ENCODE measurements at places on chromosomes 5 and 9.

- DNase-seq = no peak
These were observed 58.1 kb downstream of the HAPLN1 start for GRCh38 chr5:83662558-83662957.

DNA sequence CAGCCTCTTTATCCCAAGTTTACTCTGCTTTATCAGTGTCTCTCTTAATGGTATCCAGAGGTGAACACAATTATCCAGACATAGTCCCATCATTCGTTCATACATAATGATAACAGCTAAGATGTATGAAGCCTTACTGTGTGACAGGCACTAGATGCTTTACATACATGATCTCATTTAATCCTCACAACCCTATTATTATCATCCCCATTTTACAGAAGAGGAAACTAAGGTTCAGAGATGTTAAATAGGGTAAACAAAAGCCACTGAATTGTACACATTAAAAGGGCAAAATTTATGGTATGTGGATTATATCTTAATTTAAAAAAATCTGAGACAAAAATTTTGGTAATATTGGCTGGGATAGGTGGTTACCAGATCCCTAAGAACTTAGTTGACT lies 124.1 kb upstream of the TBC1D2 start:
- DNase-seq = no peak

GRCh38 chr5:99020698-99021048 lies 91.9 kb upstream of the CHD1 start:
- DNase-seq = no peak

GRCh38 chr9:8331507-8332330 lies 532.1 kb upstream of the DMAC1 start:
- no peak for DNase-seq

DNA sequence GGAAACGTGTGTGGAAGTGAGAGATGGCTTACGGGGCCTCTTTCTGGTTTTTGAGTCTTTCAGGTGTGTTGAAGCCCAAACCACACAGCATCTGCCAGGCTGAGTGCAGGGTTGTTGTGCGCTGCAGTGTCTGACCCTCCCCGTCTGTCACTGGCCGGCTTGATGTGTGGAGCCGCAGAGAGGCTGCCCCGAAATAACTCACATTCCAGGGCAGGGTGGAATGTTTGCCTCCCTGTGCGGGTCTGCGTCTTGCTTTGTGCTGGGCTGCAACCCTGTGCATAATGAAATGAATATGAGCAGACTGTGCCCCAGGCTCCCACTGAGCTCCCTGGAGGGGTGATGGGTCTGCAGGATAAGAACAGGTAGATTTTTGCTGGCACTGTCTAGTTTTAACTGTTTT lies 9.9 kb upstream of the PLEKHG4B start:
- DNase-seq = no peak

GRCh38 chr5:32504329-32504988 lies 59.9 kb upstream of the ZFR start:
- no peak for DNase-seq

DNA sequence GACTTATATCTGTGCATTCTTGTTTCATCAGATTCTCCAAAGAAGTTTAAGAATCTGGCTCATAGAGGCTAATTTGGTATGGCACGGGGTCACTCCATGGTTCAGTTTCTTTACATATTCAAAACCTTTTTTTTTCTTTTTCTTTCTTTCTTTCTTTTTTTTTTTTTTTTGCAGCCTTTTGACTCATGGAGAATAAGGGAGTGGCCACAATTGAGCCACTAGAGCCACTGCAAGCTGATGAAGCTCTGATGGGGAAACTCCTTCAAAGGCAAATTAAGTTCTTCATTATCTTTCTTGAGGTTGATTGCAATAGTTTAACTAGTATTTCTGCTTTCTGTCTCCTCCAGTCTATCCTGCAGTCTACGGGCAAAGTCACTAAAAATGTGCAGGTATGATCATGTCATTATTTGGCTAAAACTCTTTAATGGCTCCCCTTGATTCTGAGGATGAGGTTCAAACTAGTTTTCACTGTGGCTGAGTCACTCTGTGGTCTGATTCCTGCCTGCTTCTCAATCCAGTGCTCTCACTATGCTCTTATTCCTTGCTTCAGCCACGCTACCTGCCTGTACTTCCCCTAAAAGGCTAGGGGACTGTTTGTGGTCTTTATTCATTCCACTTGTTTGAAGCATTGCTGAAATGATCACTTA lies 93.5 kb upstream of the RIOK2 start:
- no peak for DNase-seq

DNA sequence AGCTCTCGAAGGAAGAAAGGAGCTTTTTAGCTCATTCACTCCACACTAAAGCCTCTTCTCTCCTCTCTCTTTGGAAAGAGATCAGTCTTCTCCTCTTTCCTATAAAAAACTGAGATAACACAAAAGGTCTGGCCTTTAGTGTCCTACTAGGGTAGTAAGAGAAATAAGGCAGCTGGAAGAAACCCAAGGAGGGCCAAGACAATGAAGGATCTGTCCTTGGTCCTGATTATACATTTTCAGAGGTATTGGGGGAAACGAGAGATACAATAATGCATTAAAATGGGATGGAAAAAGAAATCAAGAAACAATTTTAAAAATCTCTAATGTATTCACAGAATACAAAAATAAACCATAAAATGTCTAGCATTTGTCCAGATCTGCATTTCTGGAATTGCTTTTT lies 184.0 kb downstream of the SLF1 start:
- no peak for DNase-seq
